CD4-positive, alpha-beta T cell treated with Interferon gamma for 1 hour (primary cell): ENCODE measurements at places on chromosomes 11 and 22.

DNA sequence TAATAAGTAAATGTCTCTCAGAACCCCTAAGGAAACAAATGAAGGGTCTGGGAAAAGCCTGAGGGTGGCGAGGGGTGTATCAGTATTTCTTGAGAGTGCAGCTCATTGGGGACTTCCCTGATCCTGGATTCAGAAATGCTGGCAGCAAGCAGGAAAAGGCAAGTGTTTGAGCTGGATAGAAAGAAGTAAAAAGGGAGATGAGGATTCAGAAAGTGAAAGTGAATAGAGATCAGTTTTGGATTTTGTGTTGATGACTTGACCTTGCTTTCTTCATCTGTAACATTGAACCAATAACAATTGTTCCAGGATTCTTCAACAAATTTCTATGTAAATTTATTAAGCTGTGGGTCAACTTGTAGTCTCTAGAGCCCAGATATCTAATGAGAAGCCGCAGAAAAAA, 66.9 kb upstream of the CTSC start:
- DNase-seq = no peak

- no peak for DNase-seq
Measured at GRCh38 chr22:41504397-41504796, 35.5 kb downstream of the ACO2 start.

GRCh38 chr22:18987765-18988164, 51.7 kb upstream of the PRODH start:
- DNase-seq = no peak

DNA sequence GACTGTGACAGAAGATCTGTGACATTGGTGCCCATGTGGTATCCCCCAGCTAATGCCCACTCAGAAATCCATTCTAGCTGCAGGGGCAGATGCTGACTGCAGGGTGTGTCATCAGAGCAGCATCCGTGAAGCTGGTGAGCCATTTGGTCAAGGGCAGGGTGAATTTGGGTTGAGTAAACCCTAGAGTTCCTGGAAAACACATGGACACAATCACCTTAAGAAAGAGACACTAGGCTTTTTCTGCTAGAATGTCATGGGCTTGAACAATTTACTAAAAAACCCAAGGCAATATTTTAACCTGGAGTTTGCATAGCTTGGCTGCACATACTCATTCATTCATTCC, 100.0 kb downstream of the ADAMTS15 start:
- no peak for DNase-seq

DNA sequence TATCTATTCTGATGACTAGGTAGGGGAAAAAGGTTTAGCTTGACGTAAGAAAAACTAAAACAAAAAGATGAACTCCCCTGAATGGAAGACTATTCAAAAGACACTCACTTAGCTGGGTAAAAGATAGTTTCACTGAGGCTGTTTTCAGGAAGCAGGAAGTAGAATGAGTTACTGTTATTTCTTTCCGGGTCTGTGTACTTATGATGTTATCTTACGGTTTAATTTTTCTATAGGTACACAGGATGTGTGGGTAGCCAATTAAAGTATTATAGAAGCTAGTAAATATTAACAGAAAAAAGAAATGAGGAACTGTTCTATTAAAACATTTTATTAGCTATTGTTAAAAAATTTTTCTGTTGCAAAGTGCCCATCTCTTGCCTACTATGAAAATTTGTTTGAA, 45.8 kb upstream of the MMP7 start:
- no peak for DNase-seq

DNA sequence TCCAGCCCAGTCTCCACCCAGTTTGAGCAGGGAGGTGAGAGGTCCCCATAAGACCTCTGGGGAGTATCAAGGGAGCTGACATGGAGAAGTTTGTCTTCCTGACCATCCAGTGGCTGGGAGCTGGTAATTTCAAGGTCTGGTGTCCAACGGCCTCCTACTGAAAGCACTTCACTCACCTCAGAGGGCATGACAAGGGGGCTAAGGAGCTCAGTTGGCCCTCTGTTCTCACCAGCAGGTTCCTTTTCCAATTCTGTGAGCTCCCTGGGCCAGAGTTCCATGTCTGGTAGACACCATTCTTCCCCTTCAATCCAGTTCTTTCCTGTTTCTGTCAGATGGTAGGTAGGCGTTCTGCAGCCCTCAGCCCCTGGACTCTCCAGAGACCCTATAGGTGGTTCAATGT, 3.1 kb downstream of the SELENOH start:
- DNase-seq = no peak

DNA sequence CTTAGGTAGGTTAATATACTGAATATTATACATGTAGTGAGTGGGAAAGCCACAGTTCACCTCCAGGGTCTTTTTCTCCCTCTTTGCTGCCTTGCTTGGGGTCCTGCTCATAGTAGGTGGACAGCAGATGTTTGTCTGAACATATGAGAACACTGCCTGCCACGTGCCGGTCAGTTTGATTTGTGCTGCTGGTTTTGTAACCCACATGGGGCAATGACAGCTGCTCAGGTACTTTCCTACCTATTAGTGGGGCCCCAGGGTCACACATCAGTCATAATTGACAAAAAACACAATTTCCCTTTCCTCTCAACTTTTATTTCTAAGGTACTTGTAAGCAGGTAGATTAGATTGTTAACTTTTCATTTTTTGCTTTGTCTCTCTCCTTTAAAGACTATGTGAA, 43.8 kb downstream of the BMAL1 start:
- DNase-seq = no peak

DNA sequence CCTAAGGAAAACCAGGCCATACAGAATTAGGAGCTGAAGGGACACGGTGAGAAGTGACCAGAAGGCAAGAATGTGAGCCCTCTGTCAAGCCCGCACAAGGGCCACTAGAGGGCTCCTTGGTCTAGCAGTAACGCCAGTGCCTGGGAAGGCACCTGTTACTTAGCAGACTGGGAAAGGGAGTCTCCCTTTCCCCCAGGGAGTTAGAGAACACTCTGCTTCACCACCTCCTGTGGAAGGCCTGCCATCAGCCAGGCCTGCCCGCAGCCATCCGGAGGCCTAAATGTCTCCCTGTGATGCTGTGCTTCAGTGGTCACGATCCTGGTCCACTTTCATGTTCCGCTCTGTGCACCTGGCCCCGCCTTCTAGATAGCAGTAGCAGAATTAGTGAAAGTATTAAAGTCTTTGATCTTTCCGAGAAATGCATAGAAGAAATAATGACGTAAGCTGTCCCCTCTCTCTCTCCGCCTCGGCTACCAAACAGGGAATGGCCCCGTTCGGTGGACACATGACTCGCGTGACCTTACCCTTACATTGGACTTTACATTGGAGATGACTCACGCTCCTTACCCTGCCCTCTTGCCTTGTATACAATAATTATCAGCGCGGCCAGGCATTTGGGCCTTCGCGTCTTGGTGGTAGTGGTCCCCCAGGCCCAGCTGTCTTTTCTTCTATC, 10.7 kb upstream of the GSTP1 start:
- DNase-seq = peak; percentile 49

DNA sequence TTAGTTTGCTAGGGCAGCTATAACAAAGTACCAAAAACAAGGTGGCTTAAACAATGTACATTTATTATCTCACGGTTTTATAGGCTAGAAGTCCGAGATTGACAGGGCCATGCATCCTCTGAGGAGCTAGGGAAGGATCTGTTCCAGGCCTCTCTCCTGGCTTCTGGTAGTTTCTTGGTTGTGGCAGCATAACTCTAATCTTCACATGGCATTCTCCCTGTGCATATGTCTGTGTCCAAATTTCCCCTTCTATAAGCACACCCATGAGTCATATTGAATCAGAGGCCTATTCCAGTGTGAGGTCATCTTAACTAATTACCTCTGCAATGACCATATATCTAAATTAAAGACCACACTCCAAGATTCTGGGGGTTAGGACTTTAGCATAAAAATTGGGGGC, 31.3 kb upstream of the MMP13 start:
- no peak for DNase-seq

GRCh38 chr11:118622376-118623268, 15.2 kb downstream of the PHLDB1 start:
- DNase-seq = no peak

GRCh38 chr11:134905928-134906327, 493.9 kb upstream of the B3GAT1 start:
- no peak for DNase-seq

GRCh38 chr22:21834869-21835268, 32.6 kb downstream of the MAPK1 start:
- DNase-seq = peak; percentile 37

DNA sequence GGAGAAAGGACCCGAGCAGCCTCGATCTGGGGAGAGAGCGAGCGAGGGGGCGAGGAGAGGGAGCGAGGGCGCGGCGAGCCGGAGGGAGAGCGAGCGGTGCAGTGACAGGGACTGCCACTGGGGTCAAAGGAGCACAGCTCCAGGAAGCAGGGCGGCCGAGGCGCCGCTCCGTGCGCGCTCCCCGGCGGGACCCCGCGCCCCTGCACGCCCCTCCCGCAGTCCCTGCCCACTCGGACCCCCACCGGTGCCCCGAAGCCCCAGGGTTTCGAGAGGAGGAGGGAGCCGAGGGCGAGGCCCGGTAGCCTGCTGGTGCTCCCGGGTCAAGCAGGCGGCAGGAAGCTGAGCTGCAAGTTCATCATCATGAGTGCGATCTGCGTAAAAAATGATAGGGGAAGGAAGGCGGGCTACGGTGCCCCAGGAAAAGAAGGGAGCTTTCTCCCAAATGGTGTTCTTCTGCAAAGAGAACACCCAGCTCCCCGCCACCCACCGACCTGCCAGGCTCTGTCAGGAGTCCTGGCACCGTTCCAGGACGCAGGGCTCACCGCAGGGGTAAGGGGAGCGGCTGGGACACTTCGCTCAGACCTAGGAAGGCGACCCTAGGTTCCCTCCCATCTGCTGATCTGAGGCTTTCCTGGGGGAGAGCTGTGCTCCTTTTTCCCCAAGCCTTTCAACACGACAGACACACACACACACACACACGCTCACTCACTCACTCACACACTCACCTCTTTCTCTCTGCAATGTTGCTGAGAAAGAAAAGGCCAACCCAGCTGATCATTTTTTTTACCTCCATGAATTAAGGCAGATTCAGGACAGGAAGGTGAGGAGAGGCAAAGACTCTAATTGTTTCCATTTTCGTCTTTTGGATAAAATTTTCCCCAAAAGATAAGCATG, at the start of gene MPPED2:
TSS of gene MPPED2 (minus strand) at position 103 of the 894 bp plus-strand sequence. CDS start 5,980 bp downstream, outside the sequence.
- peak; percentile 21 for DNase-seq

DNA sequence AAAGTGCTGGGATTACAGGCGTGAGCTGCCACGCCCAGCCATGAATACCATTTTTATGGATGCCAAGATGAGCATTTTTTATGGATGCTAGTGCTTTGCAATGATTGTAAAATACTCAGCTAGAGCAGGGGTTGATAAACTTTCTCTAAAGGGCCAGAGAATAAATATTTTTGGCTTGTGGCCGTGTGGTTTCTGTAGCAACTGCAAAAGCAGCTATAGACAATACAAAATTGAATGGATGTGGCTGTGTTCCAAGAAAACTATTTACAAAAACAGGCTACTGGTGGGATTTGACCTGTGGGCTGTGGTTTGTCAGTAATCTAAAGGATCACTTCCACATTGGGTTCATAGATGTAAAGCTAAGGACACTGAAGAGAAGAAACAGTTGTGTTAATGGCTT, 56.0 kb downstream of the COMMD9 start:
- DNase-seq = no peak

DNA sequence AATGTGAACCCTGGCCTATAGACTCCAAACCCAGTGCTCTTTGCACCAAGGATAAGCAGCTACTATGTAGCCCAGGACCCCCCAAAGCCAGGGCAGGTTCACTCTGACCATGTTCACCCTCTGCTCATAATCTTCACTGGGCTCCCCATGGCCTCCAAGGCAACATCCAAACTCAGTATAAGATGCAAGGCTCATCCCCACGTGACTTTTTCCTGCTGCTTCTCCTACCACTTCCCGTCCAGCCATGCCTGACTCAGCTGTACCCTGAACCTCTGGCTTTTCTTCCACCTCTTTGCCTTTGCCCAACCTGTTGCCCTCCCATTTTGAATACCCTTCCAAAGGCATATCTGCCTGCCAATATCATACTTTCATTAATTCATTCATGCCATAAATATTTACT, 27.8 kb downstream of the PDE2A start:
- DNase-seq = no peak

DNA sequence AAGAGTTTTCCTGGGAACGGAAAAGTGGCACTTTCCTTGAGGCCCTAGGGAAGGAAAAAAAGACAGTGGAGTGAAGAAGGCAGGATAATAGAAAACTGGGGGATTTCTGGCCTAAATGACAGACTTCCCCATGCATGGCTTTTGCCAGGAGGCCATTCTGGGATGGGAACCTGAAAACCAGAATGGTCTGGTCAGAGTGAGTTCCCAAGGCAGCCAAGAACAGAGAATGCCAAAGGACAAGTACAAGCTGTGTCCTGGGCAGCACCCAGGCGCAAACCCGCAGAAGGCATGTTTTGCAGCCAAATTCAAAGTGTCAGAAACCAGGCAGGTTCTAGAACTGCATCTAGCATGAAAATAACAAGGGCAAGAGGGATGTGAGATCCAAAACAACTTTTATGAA, 162.4 kb downstream of the SPON1 start:
- no peak for DNase-seq

DNA sequence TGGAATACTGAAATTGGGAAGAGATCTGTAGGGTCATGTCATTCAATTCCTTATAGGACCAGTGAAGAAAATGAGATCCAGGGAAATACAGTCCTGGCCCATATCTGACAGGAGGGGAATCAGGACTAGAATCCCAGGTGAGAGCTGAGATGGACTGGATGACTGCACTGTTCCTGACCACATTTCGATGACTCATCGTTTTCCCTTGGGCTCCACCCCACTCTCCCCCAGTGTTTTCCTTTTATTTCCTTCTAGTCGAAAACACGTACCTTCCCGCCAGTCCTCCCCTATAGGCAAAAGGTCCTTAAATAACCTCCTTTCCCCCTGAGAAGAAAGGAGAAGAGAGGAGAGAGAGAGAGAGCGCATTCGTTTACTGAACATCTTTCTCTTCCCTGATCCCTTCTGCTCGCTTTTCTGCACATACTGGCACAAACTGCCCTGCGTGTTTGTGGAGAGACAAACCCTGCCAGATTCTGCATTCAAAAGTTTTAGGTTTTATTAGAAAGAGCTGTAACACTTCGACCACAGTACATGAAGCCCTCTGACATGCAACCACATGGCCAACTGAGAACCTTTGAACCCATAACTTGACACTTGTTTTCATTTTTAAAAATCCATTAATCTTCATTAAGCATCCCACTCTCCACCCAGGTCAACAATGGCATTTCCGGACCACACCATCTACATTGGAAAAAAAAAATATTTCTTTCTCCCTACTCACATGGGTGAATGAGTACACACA, 565.7 kb downstream of the METTL15 start:
- DNase-seq = no peak

- DNase-seq = no peak
Measured at GRCh38 chr11:104124979-104125378, 39.0 kb downstream of the PDGFD start.

DNA sequence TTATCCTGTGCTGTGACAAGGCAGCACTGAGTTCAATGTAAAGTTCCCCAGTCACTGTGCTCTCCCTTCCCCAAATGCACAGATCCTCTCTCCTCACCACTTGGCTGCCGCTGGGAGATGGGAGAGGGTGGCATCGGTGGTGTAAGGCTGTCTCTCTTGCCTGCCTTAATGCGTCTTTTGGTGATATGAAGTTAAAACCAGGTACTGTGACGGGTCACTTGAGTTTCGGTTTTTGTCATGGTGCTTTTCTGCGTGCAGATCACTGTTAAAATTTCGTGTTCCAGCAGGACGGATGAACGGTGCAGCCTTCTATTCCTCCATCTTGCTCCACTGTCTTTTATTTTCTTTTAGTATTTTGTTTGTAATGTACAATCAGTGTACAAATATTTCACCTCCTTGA, 18.6 kb downstream of the GLB1L2 start:
- DNase-seq = no peak

GRCh38 chr22:36901411-36902142, 11.9 kb upstream of the CSF2RB start:
- peak; percentile 23 for DNase-seq

- no peak for DNase-seq
Measured at GRCh38 chr11:18188796-18189195, 16.2 kb downstream of the MRGPRX4 start.
